GM23248 (cell line): ENCODE measurements at places on chromosomes 1 and 21.
A peak's percentile ranks its signal among the peaks of the same experiment; 100 is the strongest.

DNA sequence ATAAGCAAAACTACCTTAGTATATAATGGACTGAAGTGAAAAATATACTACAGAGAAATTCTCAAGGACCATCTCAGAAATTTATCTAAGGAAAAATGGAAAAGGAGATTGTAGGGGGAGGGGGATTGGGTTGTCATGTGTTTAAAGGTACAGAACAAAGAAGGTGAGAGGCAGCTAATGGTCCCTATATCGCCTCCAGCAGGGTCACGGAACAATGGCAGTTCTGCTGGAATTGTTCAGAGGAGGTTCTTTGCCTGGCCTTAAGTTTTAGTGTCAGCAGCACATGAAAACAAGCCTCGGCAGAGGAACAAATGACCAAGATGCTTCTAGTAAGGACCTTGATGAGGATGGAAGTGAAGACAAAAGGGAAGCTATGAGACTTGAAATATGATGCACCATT lies 42.0 kb upstream of the RGS2 start:
- DNase-seq = no peak

- peak; percentile 24 for DNase-seq
Measured at GRCh38 chr1:33088119-33088906, 7.4 kb downstream of the AZIN2 start.

GRCh38 chr1:162166917-162167615 lies 97.6 kb downstream of the NOS1AP start:
- no peak for DNase-seq

DNA sequence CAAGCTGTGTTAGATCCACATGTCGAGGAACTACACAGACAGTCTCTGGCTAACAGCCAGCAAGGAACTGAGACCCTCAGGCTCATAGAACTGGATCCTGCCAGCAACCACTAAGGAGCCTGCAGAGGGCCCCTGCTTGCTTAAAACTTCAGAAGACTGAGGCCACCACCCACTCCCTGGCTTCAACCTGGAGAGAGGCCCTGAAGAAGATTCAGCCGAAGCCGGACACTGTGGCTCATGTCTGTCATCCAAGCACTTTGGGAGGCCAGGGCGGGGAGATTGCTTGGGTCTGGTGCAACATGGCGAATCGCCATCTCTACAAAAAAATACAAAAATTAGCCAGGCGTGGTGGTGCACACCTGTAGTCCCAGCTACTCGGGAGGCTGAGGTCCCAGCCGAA lies 92.6 kb upstream of the TMPRSS2 start:
- DNase-seq = no peak

DNA sequence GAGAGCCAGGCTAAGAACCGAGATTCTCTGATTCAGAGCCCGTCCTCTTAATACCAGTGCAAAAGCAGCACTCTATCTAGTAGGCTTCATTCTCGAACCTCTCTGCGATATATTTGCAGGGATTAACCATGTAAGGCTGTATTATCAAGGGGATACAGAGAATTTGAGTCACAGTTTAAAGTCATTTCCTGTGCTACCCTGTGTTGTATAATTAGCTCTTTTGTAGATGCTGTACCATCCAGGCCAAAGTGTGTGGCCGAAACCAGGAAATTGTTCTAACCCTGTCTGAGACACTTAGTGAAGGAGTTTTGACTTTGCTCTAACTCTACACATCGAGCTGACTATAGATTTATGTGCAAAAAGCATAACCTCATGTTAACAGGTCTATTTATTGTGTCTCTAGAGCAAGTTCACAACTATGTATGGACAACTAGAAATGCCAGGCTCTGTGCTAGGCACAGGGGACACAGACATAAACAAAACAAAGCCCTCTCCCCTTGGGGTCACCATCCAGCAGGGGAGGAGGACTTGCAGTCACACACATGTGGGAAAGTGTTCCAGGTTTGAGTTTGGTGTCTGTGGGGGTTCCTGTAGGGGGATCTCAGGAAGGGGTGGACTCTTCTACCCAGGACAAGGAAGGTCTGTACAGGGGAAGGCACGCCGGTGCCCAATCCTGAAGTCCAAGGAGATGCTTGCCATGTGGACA lies 182.2 kb downstream of the DHRS3 start:
- DNase-seq = no peak

DNA sequence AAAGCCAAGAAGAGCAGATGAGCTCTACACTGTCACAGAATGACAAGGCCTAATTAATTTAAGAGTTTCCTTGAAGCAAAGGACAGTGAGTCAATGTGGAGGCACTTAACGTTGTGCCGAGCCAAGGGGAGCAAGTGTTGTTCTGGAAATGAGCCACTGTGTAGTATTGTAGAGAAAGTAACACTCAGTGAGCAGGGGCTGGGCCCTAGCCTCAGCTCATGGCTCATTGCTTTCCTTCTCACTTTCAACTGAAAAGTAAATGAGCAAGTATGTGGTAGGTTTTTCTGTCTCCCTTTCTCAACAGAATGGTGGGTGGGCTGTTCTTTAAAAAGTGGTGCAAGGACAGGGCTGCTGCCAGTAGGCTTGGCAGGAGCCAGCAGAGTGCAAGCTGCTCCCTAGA lies 11.8 kb upstream of the KIAA0040 start:
- DNase-seq = no peak

- DNase-seq = no peak
Measured at GRCh38 chr1:64616039-64616438, 128.8 kb upstream of the RAVER2 start.

DNA sequence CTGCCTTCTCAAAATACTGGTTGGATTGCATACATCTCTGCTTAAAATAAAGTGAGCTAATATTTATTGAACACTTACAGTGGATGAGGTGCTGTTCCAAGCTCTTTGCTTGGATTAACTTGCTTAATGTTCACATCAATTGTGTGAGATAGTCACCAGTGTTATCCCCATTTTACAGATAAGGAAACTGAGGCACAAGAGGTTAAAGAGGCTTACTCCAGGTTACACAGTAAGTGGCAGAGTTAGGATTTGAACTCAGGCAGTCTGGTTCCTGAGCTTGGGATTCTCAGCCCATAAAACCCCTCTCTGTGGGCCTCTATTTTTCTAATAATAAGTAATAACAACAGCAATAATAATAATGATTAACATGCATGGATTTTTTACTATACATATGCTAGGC lies 13.6 kb upstream of the FAAH start:
- DNase-seq = no peak

DNA sequence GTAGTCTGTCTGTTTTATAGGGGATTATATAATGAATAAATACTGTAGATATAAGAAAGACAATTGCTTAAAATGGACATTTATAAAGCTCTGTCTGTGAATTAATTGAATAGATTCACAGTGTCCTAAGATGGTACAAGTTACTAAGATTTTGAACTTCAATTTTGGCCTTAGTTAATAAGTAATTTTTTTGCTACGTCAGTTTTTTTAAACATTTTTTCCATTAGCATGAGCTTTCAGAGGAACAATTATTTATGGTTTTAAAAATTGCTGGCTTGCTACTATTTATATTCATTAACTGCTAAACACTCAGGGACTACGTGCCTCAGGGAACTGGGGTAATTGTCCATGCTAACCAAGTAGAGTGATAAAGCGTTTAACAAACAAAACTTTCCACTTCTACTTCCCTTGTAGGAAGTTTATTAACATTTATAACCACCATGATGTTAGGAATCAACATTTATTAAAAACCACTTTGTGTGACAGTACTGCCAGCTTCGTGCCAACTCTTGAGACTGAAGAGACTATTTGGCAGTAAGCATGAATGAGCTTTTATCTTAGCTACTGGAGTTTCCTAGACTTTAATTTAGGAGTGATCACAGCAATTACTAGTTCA lies 65.4 kb upstream of the PTGS2 start:
- DNase-seq = no peak

- DNase-seq = peak; percentile 84
Measured at GRCh38 chr1:33346927-33347649, 26.2 kb upstream of the A3GALT2 start.

- DNase-seq = peak; percentile 8
Measured at GRCh38 chr1:36359911-36360550, 25.7 kb downstream of the STK40 start.

GRCh38 chr1:29123053-29123886 lies 433 bp downstream of the TMEM200B start:
- DNase-seq = peak; percentile 69

DNA sequence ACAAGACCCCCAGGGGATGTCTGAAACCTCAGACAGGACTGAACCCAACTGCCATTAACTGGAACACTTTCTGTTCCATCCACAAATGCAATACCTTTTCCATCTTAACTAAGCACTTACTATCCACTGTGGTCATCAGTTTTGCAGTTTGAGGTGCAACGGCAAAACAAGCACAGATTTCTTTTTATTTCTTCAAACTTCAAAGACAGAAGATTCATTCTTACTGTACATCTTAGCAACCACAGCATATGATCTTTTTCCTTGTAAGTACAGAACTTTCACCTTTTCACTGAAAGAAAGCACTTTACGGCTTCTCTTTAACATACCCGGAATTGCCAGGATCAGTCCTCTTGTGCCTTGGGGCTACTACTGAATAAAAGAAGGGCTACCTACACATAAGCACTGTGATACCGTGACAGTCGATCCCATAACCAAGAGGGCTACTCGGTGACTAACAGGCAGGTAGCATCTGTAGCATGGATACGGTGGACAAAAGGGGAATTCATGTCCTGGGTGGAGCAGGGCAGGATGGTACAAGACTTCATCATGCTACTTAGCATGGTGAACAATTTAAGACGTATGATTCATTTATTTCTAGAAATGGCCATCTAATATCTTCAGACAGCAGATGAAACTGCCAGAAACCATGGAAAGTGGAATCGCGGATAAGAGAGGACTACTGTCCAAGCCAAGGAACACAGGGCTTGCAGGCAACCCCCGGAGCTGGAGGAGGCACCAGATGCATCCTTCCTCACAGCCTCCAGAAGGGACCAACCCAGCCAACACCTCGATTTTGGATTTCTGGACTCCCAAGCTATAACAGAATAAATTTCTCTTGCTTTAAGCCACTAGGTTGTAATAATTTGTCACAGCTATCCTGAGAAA lies 18.4 kb downstream of the ERG start:
- no peak for DNase-seq

DNA sequence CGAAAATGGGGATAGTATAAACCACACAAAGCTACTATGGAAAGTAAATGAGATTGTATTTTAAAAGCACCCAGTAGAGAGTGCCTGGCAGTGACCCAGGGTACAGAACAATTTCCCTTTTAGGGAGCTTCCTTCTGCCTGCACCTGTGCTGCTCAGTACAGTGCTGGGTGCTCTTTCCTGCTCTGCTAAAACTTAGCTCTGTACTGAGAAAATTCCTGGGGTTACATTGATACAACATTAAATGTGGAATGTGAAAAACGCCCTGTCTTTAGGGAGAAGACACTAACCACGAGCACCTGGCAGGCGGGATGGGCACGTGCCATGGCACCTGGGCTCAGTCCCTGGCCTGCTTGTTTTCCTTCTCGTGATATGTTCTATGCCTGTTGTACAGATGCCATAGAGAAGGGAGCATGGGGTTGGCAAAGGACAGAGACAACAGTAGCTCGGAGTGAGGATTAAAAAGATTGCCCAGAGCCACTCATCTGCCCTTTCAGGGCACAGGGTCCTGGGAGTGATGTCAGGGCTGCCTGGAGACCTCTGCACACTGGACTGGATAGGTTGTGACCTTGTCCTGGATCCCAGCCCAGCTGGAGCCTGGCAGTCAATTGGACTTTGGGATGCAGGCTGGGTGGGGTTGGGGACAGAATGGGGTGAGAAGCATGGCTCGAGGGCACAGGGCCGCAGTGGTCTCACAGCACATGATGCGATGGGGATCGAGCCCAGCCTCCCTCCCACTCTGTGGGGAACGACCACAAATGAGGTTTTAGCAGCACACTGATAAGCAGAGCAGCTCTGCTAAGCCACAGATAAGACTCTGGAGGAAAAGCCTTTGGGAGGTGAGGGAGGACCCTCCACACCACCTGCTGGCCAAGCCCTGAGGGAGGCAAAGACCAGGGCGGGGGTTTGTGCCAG lies 4.2 kb downstream of the SPATA46 start:
- no peak for DNase-seq

- DNase-seq = peak; percentile 93
Measured at GRCh38 chr21:32257962-32258785, 20.7 kb downstream of the MIS18A start.

DNA sequence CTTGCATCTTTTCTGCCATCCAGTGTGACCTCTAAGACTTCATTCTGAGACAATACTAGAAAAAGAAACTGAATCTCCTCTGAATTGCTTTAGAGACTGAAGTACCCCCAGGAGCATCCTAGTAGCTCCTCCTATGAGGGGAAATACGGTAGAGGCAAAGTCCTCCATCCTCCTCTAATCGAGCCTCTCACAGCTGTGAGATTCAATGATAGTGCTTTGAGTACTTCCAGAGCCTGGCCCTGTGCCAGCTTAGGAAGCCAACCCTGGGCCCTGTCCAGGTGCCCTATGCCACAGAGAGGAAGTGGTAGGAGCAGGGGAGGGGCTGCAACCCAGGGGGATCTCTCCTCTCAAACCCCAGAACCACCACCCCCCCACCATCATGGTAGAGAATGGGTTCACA lies 10.7 kb downstream of the RORC start:
- no peak for DNase-seq

GRCh38 chr1:15031251-15031933 lies 122.2 kb upstream of the TMEM51 start:
- DNase-seq = peak; percentile 21

GRCh38 chr1:9385801-9386573 lies 93.3 kb downstream of the SPSB1 start:
- no peak for DNase-seq

GRCh38 chr1:169527451-169528214 lies 41.9 kb upstream of the SLC19A2 start:
- peak; percentile 78 for DNase-seq

DNA sequence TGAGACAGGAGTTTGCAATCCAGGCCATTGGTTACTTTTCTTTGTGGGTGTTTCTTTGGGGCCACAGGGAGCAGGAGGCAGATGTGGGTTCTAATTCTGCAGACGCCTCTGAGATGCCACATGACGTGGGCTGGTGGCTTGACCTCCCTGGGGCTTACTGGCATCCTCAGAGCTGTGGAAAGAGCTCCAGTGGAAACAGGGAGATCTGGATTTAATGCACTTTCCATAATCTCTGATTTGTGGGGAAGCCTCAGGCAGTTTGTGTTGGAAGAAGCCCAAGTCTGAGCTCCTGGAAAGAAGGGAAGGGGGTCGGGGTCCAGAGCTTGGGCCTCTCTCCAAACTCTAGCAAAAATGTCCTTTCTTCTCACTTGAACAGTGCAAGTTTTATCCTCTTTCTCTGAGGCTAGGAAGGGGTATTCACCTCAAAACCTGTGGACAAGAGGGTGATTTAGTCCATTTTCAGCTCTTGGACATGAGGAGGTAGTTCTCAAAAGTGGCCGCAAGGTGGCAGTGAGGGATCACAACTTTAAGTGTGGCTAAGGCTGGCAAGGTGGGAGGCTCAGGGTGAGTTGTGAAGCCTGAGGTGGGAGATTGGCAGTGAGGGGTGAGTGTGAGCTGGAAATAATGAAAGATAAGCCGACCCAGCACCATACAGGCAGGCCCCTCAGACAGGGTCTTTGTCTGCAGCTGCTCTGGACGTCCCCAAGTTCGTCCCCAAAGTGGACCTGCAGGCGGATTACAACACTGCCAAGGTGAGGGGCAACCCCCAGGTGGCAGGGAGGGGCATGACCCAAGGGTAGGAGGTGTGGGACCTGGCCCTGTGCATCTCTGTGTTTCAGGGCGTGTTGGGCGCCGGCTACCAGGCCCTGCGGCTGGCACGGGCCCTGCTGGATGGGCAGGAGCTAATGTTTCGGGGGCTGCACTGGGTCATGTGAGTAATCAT lies 9.2 kb downstream of the IKBKE start:
- peak; percentile 80 for DNase-seq

- DNase-seq = no peak
Measured at GRCh38 chr1:10818262-10819197, 22.1 kb upstream of the CASZ1 start.
